ENCODE measurements at places on chromosomes 2 and 18.

- ATAC-seq, result peak; percentile 6
These were observed 914 bp upstream of the IWS1 start for GRCh38 chr2:127527001-127527804.

GRCh38 chr2:227106845-227107759 is 56.9 kb downstream of the COL4A4 start:
- no peak for ATAC-seq

DNA sequence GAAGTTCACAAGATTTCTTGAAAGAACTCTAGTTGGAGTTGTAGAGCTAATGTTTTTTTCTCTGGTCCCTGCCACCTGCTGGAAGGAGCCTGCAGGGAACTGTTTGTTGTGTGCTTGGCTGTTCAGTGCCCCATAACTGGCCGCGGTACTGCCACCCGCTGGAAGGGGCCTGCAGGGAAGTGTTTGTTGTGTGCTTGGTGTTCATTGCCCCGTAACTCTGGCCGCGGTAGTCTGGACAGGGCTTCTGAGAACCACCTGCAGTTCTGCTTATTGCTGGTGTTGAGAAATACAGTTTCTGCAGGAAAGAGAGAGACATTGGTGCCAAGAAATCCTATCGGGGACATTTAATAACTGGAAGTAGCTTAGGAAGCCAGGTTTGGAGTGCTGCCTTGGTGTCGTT is 58.1 kb downstream of the AGAP1 start:
- peak; percentile 26 for ATAC-seq

- ATAC-seq, result no peak
These were observed 4.2 kb upstream of the CAPN14 start for GRCh38 chr2:31221544-31221943.

DNA sequence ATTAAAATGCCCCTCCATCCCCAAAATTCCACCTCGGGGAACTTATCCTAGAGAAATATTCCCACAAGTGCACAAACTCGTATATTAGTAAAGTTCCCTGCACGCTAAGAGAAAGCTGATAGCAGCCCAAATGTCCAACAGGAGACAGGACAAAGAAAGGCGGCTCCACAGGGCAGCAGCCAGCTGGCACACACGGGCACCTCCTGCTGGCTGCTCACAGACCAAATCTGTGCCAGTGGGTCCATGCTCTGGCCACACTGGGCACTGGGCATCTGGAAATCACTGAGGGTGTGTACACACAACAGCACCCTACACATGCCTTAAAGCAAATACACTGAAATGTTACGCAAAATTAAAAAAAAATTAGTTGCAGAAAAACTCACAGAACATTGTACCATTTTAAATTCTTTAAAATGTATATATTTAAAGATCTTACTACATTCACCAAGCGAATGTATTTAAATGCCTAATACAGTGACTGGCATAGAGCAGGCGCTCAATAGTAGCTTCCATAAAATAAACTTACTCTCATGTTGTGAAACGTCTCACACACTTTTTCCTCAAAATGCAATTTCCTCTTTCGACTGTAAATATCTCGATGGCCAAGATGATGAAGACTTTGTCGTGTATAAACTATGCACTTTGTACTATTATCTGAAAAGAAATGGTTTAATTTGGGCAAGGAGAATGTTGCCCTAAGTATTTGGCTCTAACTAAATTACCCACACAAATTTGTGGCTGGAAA is 19.4 kb downstream of the ZNF516 start:
- no peak for ATAC-seq

DNA sequence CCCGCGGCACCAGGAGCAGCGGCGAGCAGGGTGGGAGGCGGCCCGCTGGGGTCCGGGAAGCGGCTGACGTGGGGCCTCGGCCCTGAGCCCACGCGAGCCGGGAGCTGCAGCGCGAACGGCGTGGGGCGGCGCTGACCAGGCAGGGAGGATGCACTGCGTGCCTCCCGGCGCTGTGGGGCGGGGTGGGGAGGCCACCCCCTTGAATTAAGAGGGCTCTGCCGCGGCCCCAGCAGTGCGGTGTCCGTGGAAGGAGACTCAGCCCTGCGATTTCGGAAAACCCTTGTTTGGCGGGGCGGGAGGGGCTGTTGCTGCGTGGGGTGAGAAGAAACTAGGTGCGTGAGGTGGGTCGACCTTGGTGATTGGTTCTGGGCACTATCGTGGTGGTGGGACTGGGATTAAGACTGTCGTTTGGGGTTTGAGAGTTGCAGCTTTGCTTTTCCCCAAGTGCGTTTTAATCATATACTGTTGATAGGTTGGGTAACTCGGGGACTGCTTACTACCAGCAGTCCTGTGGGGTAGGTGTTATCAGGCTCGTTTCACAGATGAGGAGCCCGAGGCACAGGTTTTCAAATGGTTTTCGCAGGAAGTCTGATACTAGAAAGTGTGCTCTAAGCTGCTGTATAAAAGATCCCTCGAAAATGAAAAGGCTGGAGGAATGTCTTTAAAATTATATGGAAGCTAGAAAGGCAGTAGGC is 722 bp downstream of the ACSL3 start:
- ATAC-seq, result peak; percentile 64

- no peak for ATAC-seq
These were observed 852.3 kb upstream of the CRIM1 start for GRCh38 chr2:35503311-35503710.

DNA sequence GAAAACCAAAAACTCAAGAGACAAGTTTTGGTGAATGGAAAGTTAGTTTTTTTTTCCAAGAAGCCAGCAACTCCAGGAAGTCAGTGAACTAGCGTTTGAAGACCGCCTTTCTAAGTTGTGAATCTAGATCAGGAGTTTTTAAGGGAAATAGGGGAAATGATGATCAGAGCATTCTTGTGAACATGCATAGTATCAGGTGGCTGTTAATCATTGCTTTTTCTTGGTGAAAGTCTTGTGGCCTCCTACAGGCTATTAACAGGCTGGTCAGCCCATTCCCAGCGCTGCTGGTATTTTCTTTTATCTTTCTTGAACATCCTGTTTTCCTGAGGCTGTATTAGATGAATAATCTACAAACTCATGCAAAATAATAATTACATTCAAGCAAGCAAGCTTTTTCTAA is 155.8 kb downstream of the PTPRM start:
- ATAC-seq, result no peak

GRCh38 chr2:6525475-6525964 is 340.2 kb downstream of the CMPK2 start:
- no peak for ATAC-seq

DNA sequence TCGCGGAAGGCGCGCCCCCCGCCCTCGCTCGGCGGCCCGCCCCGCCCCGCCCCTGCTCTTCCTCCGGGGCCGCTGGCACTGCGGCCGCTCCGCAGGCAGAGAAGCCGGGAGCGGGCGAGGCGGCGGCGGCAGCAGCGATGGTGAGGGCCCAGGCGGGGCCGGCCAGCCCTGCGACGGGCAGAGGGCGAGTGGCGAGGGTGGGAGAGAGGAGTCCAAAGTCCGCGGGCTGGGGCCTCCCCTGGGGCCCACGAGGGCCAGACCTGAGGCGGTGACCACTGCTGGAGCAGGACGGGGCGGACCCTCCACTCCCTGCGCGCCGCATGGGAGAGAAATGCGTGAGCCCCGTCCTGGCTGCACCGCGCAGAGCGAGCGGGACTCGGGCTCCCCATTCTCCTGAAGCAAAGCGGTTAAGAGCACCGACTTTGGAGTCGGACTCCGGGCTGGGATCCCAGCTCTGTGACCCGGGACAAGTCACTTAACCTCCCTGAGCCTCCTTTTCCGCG is at the start of gene VAMP5:
Gene VAMP5, plus strand, starts transcription at position 78 of the 503 bp plus-strand sequence. Its CDS starts 60 bp downstream, at position 138.
- ATAC-seq, result peak; percentile 52

- no peak for ATAC-seq
These were observed 30.2 kb downstream of the MAP3K2 start for GRCh38 chr2:127357591-127357990.

All from gastroesophageal sphincter (tissue), 4 donors.